ENCODE measurements at places on chromosomes 2 and 18. TPM values are rescaled to one million over a fixed set of nuclear protein-coding genes. Genes with fewer than 3 reads are reported as not detected.

Gene POU3F3
- total RNA-seq, result 32.8 TPM

Gene ERFE
- 10.4 TPM for total RNA-seq

Gene TRIM54
- 0.17 TPM for total RNA-seq

Gene KIF5C
- total RNA-seq, result 2.1 TPM

Gene NR4A2
- total RNA-seq, result not detected

Gene MC4R
- total RNA-seq, result not detected

Gene KLF11
- total RNA-seq, result 16.2 TPM

Gene LRRC30
- not detected for total RNA-seq

Gene CDK5R2
- total RNA-seq, result 0.10 TPM

Gene ALPG
- total RNA-seq, result not detected

Gene HK2
- total RNA-seq, result 12.0 TPM

Gene DLX2
- total RNA-seq, result 0.17 TPM

Gene CROCC2
- under 0.01 TPM for total RNA-seq

Gene CTAGE1
- total RNA-seq, result not detected

Gene FEV
- not detected for total RNA-seq

Gene OTOF
- under 0.01 TPM for total RNA-seq

Gene FBXO36
- 4.2 TPM for total RNA-seq

All from renal cortical epithelial cell (primary cell).